ENCODE measurements at places on chromosomes 16 and 17.

DNA sequence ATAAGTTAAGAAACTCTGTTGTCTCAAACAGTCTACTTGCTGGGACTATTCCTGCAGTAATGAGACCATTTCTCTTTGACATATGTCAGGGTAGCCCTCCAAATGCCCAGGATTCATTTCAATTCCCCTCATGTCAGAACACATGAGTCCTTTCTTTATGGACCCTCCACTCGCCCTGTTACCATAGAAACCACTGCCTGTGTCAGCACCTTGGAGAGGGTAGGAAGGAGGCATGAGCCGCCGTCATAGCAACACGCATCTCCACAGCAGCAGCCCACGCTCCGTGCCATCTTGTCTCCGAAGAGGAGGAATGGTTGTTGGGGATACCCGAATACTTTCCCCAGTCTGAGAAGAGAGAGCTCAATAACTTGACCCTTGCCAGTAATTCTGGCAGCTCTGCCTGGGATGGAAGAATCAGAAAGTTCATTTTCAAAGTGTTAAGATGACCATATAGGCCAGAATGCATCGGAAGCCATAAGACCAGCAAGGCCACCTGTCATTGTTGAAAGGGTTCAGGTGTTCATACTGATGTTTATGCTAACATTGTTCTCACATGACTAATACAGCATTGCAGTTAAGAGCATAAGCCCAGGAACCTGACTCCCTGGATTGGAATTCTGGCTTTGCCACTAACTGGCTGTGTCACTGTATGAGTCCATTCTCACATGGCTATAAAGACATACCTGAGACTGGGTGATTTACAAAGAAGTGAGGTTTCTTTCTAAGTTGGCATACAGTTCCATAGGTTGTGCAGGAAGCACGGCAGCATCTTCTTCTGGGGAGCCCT lies 141.3 kb downstream of the ABCC12 start:
- peak; percentile 63 for DNase-seq

- DNase-seq: no peak
Observed at GRCh38 chr17:58507123-58507634, 7.3 kb downstream of the MTMR4 start.

DNA sequence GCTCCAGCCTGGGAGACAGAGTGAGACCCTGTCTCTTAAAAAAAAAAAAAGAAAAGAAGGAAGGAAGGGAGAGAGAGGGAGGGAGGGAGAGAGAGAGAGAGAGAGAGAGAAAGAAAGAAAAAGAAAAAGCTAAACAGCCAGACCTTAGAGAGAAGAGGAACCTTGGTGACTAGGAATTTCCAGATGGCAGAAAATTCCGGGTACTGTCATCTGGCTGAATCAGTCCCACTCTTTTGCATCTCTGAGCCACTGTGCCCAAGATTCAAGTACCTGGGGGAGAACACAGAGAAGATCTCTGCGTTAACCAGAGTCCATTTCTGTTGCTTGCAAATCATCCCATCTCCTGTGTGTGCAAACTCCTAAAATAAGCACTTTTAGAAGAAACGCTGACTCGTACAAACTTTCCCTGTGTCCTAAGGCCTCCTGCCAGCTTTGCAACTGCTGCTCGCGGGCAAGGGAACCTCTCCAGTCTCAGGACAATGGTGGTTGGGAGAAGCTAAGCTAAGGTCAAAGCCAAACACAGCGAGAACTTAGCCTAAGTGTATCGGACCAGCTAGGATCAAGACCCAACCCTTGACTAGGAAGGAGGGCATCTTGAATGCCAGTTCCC lies 18.0 kb downstream of the BMERB1 start:
- no peak for DNase-seq

DNA sequence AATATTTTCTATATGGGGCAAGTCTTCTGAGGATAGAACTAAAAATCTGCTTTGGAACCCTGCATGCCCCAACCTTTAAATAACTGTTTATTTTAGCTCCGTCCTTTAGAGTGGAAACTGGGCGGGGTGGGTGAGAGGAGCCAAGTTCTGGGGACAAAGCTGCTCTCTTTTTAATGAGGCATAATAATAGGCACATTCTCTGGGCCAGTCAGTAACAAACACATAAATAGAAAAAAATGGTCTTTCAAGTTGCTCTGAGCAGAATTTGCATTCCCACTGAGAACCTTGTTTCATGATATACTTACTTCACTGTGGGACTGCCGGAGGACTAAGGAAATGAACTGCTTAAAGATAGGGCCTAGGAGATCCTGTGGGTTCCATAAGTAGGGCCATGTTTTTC lies 51.5 kb downstream of the KNOP1 start:
- DNase-seq: no peak

- DNase-seq: no peak
Observed at GRCh38 chr17:47964856-47965255, 6.1 kb upstream of the CDK5RAP3 start.

GRCh38 chr17:64443086-64443760 lies 5.7 kb upstream of the MILR1 start:
- DNase-seq: peak; percentile 77

DNA sequence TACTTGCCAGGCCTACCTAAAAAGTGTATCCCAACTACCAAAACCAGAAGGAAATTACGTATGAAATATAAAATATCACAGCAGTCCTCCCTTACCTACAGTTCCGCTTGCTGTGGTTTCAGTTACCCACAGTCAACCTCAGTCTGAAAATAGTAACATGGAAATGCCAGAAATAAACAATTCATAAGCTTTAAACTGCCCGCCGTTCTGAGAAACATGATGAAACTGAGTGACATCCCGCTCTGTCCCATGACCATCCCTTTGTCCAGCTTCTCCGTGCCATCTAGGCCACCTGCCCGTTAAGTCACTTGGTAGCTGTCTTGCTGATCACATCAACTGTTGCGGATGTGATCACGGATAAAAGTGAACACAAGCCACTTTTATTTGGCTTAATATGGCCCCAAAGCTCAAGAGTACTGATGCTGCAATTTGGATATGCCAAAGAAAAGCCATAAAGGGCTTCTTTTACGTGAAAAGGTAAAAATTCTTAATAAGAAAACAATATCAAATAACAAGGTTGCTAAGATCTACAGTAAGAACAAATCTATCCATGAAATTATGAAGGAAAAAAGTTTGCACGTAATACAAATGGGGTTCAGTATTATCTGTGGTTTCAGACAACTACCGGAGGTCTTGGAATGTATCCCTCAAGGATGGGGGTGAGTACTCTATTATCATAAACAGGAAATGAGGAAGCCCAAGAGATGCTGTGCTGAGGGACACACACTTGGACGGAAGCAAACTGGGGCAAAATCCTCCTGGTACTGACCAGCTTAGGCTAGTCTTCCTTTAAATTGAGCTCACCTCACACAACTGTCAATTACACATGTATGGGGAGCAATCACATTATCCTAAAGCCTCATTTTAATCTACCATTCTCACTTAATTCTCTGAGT lies 8.2 kb downstream of the USP22 start:
- DNase-seq: no peak

- DNase-seq: no peak
Observed at GRCh38 chr17:45428931-45429338, 3.7 kb downstream of the ARHGAP27 start.

DNA sequence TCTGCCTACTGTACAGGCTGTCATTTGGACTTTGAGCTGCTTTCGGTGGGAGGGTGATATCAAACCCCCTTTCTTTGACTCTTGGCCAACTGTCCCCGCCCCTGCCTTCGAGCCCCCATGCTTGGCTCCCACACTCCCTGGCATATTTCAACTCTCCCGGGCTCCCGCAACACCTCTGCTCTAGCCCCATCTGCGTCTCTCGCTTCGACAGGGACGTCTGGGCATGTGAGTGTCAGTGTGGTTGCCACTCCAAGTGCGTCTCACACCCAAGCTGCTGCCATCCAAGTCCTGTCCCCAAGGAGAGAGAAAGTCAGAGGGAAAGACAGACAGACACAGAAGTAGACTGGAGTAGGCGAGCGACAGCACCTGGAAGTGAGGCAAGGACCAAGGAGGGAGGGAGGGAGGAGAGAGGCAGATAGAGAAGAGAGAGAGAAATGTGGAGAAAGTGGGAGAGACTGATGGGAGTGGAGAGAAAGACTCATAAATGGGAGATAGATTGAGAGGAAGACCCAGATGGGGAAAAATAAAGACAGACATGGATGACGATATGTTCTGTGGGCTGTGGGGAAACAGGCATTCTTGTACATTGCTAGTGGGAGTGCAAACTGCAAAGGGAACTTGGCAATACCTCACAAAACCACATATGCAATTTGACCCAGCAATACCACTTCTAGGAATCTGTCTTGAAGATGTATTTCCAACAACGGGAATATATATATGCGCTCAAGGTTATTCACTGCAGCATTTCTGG lies 11.8 kb downstream of the STARD3 start:
- no peak for DNase-seq

- DNase-seq: no peak
Observed at GRCh38 chr17:44209786-44210341, 9.6 kb downstream of the UBTF start.

DNA sequence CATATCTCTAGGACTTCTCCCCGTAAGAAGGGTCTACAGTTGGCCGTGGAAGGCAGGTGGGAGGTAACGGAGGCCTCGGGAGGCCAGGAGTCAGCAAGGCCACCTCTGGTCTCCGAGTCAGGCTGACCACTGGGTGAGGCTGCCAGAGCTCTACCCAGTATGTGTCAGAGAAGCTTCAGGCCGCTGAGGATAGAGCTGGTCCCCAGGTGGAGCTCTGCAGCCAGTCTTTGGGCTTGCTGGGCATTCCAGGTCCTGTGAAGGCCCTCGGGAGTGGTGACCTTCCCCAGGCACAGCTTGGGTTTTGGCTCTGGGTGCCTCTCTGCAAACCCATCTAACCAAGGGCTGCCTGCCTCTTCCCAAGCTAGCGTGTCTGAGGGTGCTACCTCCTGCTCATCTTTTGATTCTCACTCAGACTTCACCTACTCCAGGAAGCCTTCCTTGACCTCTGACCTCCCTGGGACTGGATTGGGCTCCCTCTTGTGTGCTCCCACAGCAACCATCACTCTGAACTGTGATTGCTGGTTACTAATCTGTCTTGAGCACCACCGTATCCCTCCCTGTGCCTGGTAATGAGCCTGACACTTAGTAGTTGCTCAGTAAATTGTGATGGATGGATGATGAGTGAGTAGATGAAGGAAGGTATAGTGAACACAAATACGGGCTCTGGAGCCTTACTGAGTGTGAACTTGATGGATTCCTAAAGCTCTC lies 22.3 kb downstream of the RHBDL3 start:
- DNase-seq: no peak

All from HCT116 (cell line).